ENCODE measurements at places on chromosomes 7 and 10.

- DNase-seq = no peak
- H3K36me3 ChIP-seq = no peaks in the 10 kb centered on the region
- H3K4me3 ChIP-seq = no peak overlapping the region
- no peaks in the 10 kb centered on the region for H3K27me3 ChIP-seq
- no peak overlapping the region for H3K27ac ChIP-seq
- peaks cover 4% of the 10 kb centered on the region for H3K4me1 ChIP-seq
These were observed 235.9 kb upstream of the ZNF32 start for GRCh38 chr10:43884501-43885105.

- no peak overlapping the region for H3K27ac ChIP-seq
- no peaks in the 10 kb centered on the region for H3K4me1 ChIP-seq
- no peak for DNase-seq
These were observed 25.7 kb upstream of the LRRC4 start for GRCh38 chr7:128056901-128057300.

DNA sequence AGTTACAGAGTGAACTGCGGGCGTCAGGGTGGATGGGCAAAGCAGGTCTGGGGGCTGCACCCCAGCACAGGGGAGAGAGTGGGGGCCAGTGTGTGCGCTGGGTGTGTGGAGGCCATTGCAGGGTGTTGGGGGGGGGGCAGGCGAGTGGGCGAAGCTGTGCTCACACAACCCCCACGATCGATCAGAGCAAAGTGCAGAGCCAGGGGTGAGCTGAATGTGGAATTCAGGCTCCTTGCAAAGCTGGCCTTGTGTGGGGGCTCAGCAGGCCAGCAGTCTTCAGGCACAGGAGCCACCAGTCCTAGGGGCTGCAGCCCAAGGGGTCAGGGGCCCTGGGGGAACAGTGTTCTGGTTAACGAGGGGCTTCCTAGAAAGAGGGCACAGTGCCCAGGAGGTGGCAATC is 862 bp upstream of the SHH start:
- peak overlapping the region; percentile 78 for H3K27ac ChIP-seq
- peaks cover 3% of the 10 kb centered on the region for H3K4me1 ChIP-seq
- H3K4me3 ChIP-seq = no peak overlapping the region
- H3K27me3 ChIP-seq = no peaks in the 10 kb centered on the region
- no peaks in the 10 kb centered on the region for H3K36me3 ChIP-seq

DNA sequence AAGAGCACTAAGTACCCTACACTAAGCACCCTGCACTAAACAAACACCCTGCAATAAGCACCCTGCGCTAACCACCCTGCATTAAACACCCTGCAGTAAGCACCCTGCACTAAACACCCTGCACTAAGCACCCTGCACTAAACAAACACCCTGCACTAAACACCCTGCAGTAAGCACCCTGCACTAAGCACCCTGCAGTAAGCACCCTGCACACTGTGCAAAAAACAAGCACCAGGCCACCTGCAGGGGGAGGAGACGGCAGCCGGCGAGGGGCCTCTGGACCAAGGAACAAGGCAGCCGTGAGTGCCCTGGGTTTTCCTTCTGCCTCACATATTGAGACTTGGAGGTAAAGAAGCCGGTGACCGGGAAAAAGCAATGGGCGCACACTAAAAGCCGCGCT is 30.2 kb downstream of the KNDC1 start:
- no peaks in the 10 kb centered on the region for H3K4me1 ChIP-seq
- DNase-seq = no peak
- H3K36me3 ChIP-seq = no peaks in the 10 kb centered on the region
- no peak overlapping the region for H3K27ac ChIP-seq
- peaks cover 4% of the 10 kb centered on the region for H3K27me3 ChIP-seq
- no peak overlapping the region for H3K4me3 ChIP-seq

DNA sequence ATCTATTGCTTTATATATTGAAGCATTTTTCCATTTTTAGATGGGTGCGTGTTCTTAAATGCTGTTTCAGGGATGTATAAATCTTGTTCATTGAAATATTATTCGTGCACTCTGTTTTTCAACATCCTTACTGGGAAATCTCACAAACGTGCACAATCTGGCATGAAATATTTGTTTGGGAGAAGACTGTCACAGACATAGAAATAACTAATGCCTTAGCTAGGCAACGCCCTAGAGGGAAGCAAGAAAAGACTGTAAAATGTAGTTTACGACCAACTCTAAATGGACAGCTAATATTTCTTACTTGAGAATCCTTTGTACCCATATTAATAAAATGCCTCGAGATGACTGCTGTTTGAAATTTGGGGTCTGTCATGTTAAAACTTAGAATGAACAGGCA is 8.9 kb downstream of the DOCK4 start:
- H3K4me1 ChIP-seq = no peaks in the 10 kb centered on the region
- no peaks in the 10 kb centered on the region for H3K27me3 ChIP-seq
- no peak overlapping the region for H3K4me3 ChIP-seq
- no peak for DNase-seq

GRCh38 chr7:141381794-141382427 is 169.3 kb upstream of the AGK start:
- no peak overlapping the region for H3K27ac ChIP-seq
- no peaks in the 10 kb centered on the region for H3K36me3 ChIP-seq
- H3K4me1 ChIP-seq = no peaks in the 10 kb centered on the region
- no peak overlapping the region for H3K4me3 ChIP-seq

DNA sequence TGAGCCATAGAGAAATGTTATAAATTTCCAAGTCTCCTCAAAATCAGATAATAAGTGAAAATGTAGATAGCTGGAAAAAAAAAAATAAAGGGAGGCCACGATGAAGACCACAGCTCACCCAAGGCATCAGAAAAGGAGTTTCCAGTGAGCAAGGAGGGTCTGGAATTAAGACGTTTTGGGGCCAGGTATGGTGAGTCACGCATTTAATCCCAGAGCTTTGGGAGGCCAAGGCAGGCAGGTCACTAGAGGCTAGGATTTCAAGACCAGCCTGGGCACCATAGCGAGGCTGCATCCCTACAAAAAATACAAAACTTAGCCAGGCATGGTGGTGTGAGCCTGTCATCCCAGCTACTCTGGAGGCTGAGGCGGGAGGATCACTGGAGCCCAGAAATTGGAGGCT is 65.5 kb downstream of the ASB13 start:
- no peak overlapping the region for H3K4me3 ChIP-seq
- H3K4me1 ChIP-seq = no peaks in the 10 kb centered on the region
- no peaks in the 10 kb centered on the region for H3K27me3 ChIP-seq

DNA sequence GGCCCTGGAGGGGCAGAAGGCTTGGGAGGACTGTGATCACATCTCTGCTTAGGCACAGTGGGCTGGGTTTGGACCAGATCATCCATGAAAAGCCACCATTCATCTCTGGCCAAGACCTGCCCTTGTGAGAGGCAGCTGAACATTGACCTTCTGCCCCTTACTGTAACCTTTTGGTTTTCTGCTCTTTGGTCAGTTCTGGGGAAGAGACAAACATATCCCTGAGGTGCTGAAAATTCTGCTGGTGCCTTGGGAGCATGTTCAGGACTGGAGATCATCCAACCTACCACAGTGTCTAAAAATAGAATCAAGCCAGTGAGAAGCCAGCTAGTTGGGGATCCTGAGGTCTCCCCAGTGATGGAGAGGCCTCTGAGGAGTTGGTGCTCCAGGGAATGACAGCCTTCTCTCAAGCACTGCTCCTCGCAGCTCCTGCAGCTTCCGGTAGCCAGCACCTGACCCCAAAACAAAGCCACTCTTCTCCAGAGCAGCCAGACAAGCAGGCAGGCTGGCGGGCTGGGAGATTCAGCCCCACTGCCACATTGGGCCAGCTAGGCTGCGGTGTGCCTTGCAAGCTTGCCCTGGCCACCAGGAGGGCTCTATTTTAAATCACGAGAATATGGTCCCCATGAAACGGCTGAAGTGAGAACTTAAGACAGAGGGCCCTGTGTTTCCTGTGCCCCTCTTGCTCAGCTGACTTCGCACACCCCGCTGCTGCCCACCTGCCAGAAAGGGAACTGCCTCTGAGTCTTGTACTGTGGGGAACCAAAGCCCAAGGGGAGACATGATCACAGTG is 37.8 kb upstream of the UBE2H start:
- H3K27me3 ChIP-seq = no peaks in the 10 kb centered on the region
- H3K36me3 ChIP-seq = no peaks in the 10 kb centered on the region
- no peak overlapping the region for H3K27ac ChIP-seq
- no peak overlapping the region for H3K4me3 ChIP-seq

DNA sequence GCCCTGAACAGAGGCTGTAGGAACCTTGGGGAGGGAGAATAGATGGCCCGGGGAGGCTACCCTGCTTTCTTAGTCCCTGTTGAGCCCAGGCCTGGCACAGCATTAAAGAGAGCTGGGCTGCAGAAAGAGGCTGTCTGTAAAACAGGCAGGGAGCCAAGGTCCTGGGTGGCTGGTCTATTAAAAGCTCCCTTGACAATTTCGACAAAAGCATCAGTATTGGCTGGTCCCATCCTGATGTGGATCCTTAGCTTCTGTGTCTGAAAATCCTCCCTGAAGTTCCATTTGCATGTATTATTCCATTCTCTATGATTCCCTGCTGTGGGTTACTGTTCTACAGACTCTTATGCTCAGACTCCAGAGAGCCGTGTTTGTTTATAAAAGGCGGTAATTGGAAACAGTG is 158.5 kb downstream of the GALNT17 start:
- DNase-seq = no peak
- H3K36me3 ChIP-seq = no peaks in the 10 kb centered on the region
- H3K27me3 ChIP-seq = no peaks in the 10 kb centered on the region
- no peaks in the 10 kb centered on the region for H3K4me1 ChIP-seq
- H3K27ac ChIP-seq = peak overlapping the region; percentile 15
- no peak overlapping the region for H3K4me3 ChIP-seq

- H3K36me3 ChIP-seq = no peaks in the 10 kb centered on the region
- no peak overlapping the region for H3K27ac ChIP-seq
- no peaks in the 10 kb centered on the region for H3K27me3 ChIP-seq
- no peak for DNase-seq
- H3K4me3 ChIP-seq = no peak overlapping the region
These were observed 101.6 kb downstream of the DYNC2I1 start for GRCh38 chr7:158957921-158958491.

DNA sequence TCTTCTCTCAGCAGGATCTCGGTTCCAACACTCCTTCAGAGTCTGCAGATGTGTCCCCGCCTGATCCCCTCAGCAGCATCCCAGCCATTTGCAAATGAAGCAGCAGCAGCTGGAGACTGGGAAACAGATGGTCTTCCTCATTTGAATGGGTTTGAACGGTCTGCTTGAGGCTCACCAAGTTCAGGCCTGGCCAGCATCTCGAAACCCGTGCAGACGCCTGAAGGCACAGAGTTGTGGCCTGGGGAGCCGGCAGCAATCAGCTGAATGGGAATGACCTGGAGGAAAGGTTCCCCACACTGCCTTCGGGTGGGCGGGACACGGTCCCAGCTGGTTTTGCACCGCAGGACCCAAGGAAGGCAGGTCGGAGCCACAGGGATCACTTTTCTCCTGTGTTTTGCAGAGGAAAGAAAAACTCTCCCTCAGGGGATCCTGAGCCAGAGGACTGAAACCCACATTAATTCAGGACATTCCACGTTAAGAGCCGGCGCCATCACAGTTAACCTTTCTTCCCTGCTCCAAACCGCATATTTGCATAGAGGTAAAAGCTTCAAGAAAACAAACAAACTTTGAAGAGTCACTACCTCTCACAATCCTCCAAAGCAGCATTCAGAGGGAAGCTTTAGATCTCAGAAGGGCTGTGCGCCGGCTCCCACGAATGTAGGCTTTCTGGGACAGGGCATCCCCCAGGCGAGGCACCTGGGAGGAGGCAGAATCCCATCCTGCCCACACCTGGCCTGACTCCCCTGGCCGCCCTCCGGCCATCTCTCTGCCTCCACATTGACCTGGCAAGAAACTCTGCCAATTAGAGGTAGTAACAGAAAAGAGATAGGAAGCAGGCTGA is 17.7 kb downstream of the FGFR2 start:
- no peaks in the 10 kb centered on the region for H3K36me3 ChIP-seq
- no peak overlapping the region for H3K27ac ChIP-seq
- no peaks in the 10 kb centered on the region for H3K4me1 ChIP-seq
- no peaks in the 10 kb centered on the region for H3K27me3 ChIP-seq
- DNase-seq = no peak

- peaks cover 3% of the 10 kb centered on the region for H3K4me1 ChIP-seq
- no peaks in the 10 kb centered on the region for H3K36me3 ChIP-seq
- no peak overlapping the region for H3K27ac ChIP-seq
- no peak overlapping the region for H3K4me3 ChIP-seq
These were observed 77.8 kb upstream of the LRRC17 start for GRCh38 chr7:102834999-102835398.

- no peaks in the 10 kb centered on the region for H3K36me3 ChIP-seq
- peaks cover 52% of the 10 kb centered on the region for H3K4me1 ChIP-seq
- H3K27ac ChIP-seq = no peak overlapping the region
- peak overlapping the region; percentile 19 for H3K4me3 ChIP-seq
- DNase-seq = no peak
These were observed 1.7 kb upstream of the IGFBP3 start for GRCh38 chr7:45922810-45923209.

GRCh38 chr7:28064437-28064836 is 116.2 kb downstream of the JAZF1 start:
- peak overlapping the region; percentile 80 for H3K27ac ChIP-seq
- H3K27me3 ChIP-seq = no peaks in the 10 kb centered on the region
- DNase-seq = no peak
- H3K36me3 ChIP-seq = no peaks in the 10 kb centered on the region

GRCh38 chr7:157019718-157020451 is 9.4 kb upstream of the MNX1 start:
- H3K4me1 ChIP-seq = no peaks in the 10 kb centered on the region
- no peaks in the 10 kb centered on the region for H3K36me3 ChIP-seq
- DNase-seq = no peak
- H3K27me3 ChIP-seq = peaks cover 5% of the 10 kb centered on the region
- H3K4me3 ChIP-seq = no peak overlapping the region
- no peak overlapping the region for H3K27ac ChIP-seq
